ENCODE measurements at places on chromosomes 2 and 18. TPM values are rescaled to one million over a fixed set of nuclear protein-coding genes. Genes with fewer than 3 reads are reported as not detected.
A peak's percentile ranks its signal among the peaks of the same experiment; 100 is the strongest.

DNA sequence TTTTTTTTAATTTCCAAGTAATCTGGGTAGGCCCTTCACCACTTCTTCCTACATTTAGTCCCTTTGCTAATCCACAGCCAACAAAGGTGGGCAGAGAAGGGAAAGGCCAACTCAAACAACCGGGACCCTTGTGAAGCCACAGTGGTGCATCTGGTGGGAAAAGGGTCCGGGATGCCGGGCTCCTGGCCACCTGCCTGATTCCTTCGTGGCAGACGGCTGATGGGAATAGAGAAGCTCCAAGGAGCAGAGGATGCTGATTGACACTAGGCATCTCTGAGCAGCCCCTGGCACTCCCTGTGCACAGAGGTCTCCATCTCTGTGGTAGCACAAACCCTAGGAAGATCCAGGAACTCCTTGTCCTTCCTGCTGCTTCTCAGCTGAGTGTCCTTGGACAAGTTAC is 37.0 kb downstream of the POLR1A start:
- no peak for DNase-seq

DNA sequence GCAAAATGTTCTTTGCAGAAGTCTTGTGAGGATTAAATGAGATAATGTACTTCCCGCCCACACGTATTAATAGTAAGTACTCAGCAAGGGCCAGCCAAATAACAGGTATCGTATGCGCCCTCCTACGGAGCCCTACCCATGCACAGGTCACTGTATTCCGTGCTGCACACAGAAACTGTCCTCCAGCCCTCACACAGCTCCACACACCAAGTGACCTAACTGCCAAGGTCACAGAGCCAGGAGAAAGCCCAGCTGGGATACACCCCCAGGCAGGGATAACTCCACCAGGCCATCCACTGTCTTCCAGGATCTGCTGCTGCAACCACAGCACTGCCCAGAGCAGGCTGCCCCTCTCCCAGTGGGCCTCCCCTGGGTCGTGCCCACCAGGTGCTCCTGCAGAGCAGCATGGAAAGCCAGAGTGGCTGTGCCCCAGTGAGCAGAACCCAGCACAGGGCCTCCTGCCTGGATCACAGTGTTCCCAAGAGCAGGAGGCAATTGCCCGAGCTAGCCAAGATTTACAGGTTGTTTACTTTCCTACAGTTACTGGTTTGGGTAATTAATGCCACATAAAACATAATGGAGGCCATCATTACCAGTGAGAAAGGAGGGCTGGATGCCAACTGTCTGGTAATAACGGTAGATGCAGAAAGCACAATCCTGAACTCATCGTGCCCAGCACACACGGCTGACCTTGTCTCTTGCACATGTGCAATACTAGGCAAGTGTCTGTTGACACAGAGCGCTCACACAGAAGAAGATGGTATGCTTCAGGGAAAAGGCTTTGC is 24.4 kb downstream of the TFCP2L1 start:
- no peak for DNase-seq

GRCh38 chr2:201929281-201930026 is 104.2 kb upstream of the FZD7 start:
- no peak for DNase-seq

DNA sequence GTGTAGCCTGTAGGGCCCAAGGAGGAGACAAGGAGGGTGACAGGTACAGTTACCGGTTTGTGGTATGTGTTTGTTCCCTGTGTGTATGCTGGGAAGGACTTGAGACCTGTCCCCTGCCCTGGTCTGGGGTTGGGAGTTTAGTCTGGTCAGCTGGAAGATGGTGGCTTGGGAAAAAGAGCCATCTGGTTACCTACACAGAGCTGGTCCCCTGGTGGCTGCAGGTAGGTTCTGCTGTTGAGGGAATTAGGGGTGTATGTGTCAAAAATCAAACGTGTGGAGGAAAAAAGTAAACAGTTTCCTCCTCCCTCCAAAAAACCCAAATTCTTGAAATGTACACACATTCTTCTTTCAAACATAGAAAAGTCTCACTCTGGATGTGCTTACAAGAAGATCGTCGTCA is 24.3 kb downstream of the PTMA start:
- no peak for DNase-seq

GRCh38 chr2:230893841-230894781 is 29.4 kb downstream of the ITM2C start:
- no peak for DNase-seq

- no peak for DNase-seq
These were observed 112.9 kb downstream of the LTBP1 start for GRCh38 chr2:33059471-33060156.

DNA sequence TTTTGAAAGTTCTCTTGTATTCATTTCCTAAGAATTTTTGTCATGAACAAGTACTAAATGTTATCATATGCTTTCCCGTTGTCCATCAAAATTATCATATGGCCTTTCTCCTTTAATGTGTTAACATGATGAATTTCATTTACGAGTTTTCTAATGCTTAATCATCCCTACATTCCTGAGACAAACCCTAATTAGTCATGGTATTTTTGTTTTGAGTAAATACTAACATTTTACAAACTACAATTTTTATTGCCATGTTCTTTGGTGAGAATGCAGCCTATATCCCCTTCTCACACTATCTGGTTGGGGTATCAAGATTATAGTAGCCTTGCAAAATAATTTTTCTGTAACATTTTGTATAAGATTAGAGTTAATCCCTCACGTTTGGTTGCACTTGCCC is 14.5 kb downstream of the SMAD2 start:
- no peak for DNase-seq

DNA sequence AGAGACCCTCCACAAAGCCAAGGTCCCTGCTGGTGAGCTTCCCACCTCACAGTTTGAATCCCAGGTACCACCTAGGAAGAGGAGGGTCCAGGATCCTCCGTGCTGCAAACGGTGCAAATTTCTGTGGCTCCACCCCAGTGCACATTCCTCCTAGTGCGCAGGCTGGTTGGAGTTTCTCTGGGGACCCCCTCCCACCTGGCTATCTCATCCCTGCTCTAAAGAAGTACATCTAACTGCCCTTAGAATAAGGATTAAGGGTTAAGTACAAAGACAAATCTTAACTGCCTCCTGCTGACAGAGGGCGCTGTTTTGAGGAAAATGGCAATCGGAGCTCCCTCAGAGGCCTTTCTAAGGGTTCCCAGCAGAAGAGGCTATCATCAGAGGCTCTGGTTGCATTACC is 109.6 kb upstream of the FSIP2 start:
- peak; percentile 38 for DNase-seq

- DNase-seq = no peak
These were observed 4.7 kb upstream of the THNSL2 start for GRCh38 chr2:88165332-88166003.

- no peak for DNase-seq
These were observed 56.9 kb downstream of the RHBDD1 start for GRCh38 chr2:226892729-226893128.

GRCh38 chr2:120322329-120322728 is 23.6 kb upstream of the INHBB start:
- no peak for DNase-seq

DNA sequence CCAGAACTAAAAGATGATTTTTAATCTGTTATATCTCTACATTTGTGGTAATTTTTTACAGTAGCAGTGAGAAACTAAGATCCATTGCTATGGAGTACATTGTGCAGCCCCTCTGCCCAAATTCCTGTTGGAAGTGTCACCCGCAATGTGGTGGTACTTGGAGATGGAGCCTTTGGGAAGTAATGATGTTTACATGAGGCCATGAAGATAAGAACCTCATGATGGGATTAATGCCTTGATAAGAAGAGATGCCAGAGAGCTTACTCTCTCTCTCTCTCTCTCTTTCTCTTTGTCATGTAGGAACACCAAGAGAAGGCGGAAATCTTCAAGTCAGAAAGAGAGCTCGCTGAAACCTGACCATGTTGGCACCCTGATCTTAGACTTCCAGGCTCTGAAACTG is 535.4 kb downstream of the PID1 start:
- DNase-seq = no peak

GRCh38 chr2:54584598-54584997 is 128.5 kb downstream of the SPTBN1 start:
- no peak for DNase-seq

GRCh38 chr2:145807968-145808367 is 1288.0 kb upstream of the ZEB2 start:
- DNase-seq = no peak

DNA sequence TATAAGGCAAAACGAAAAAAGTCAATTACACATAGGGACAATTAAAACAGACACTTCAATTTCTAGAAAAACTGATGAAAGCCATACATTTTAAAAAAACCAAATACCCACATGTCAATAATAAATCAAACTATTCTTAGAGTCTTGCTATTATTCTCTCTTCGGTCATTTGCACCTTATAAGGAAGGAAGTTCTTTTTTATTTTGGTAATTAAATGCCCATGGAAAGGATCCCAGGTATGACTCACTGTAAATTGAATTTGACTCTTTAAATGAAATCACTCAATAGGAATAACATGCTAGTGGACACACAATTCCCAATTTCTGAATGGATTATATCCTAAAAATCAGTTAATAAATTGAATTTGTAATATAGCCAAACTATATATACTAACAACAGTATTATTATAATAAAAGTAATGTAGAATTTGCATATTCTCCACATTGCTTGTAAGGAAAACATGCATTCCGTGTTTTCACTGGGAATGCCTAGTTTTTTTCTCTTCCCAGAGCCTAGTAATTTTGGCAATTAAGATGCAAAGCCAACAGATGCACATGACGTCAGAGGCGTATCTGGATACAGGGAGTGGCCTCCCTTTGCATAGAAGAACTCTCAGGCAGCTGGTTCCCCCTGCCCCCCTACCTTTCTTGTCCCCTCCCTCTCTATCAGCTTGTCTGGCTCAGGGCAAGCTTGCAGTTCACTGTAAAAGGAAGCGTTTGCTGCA is 153.5 kb upstream of the PGAP1 start:
- DNase-seq = no peak

DNA sequence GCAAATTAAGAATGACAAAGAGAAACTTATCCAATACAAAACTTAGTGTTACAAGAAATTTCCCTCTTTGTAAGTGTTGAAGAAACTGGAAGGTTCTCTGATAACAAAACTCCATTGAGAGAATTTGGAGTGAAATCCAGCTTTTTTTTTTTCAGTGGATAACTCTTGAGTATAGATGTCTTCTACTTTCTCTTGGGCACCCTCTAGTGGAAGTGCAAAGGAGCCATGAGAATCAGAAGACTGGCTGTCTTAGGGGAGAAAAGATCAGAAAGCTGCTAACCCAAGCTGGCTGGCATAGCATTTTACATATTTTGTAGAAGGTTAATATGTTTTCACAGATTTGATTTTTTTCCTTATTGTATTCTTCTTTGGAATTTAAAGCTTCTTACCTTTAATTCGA is 138.8 kb upstream of the SATB2 start:
- DNase-seq = no peak

The SERPINB11 gene
- not detected for total RNA-seq

The C2orf72 gene
- total RNA-seq = 5.4 TPM

The SLC9A4 gene
- 0.08 TPM for total RNA-seq

The ST3GAL5 gene
- 49.8 TPM for total RNA-seq

The TANC1 gene
- total RNA-seq = 84.1 TPM

The UGT1A10 gene
- not detected for total RNA-seq

The NIFK gene
- total RNA-seq = 153 TPM

Measured in endothelial cell (in vitro differentiated cells).